ENCODE measurements at places on chromosomes 1 and 21. TPM values are rescaled to one million over a fixed set of nuclear protein-coding genes. Genes with fewer than 3 reads are reported as not detected.

L1TD1 gene
- total RNA-seq = not detected

CD101 gene
- total RNA-seq = not detected

GRCh38 chr1:203696673-203697072, 68.3 kb upstream of the LAX1 start:
- DNase-seq = no peak

DNA sequence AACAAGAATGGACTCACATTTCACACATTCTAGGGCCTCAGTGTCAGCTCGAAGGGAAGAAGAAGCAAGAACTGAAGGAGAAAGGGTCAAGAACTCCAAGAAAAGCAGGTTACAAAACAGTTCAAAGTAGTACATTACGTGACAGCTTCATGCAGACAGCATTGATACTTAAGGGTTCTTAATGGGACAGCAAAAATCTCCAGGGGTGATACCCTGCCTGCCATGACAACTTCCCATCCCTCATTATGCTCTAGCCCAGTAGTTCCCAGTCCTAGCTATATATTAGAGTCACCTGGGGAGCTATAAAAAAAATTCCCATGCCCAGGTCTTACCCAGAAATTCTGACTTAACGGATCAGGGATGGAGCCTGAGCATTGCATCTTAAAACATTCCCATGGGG, 51.2 kb upstream of the PROX1 start:
- no peak for DNase-seq

GRCh38 chr1:19219451-19219850, 9.4 kb upstream of the UBR4 start:
- DNase-seq = no peak

BEND5 gene
- total RNA-seq = not detected

GRCh38 chr1:143652744-143653428, 318.9 kb downstream of the FAM72C start:
- no peak for DNase-seq

DNA sequence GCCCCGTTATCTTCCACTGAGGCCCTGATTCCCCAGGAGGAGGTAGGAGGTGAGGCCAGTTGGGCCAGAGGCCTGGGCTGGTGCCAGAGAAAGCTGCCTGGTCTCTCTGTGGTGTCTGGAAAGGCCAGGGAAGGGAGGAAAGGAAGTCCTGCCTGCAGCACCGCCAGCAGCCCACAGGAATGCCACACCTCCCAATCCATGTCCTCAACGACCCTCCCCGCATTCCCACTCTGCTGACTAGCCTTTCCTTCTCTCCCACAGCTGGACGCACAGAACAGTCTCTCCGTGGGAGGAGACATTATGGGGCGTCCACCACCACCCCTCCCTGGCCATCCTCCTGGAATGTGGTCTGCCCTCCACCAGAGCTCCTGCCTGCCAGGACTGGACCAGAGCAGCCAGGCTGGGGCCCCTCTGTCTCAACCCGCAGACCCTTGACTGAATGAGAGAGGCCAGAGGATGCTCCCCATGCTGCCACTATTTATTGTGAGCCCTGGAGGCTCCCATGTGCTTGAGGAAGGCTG, 18.0 kb downstream of the CSF1 start:
- DNase-seq = no peak

TRIM46 gene
- 1.3 TPM for total RNA-seq

PSRC1 gene
- total RNA-seq = 17.3 TPM

BSND gene
- not detected for total RNA-seq

GRCh38 chr1:95604771-95605170, 370.8 kb downstream of the RWDD3 start:
- DNase-seq = no peak

UMODL1 gene
- not detected for total RNA-seq

DNA sequence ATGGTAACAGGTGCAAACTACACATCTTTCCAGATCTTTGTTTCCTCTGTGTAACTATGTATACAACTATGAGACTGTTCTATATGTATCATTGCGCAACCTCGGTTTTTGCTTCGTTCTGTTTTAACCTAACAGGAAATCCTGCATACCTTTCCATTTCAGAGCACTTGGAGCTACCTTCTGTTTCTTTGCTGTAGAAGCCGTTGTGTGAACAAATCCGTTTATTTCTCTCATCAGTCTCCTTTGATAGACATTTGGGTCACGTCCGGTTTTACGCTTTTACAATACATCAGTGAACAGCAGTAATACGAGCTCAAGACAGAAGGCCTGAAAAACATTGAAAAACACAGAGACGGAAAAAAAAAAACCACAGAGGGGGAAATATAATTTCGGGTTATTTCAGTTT, 10.5 kb downstream of the ATP5IF1 start:
- DNase-seq = peak; percentile 14

DNA sequence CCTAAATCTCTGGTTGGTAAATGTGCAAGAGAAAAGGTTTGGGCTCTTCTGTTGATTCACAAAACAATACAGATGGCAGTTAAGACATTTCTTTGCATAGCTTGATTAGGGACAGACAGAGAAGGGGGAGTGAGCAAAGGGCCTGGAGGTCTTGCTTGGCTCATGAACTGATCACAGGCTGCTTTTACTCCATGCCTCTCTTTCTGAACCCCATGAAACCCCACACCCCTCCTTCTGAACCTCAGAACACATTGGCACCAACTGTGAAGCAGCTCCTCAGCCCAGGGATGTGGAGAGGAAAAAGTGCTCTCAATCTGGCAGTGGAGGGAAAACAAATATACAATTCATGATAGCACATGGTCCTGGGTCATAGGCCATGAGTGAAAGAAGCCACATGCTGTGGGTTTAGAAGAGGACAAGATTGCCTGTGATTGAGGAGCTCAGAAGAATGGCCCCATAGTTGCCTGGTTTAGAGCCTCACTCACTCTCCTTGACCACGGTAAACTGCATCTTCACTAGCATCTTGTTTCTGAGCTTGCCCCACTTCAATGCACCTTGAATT, 111.6 kb upstream of the GADD45A start:
- peak; percentile 52 for DNase-seq

- no peak for DNase-seq
Observed at GRCh38 chr1:8343044-8343443, 25.1 kb downstream of the SLC45A1 start.

OR2L13 gene
- not detected for total RNA-seq

- no peak for DNase-seq
Observed at GRCh38 chr1:23210351-23210785, 6.9 kb downstream of the HTR1D start.

KAZN gene
- 7.0 TPM for total RNA-seq

- no peak for DNase-seq
Observed at GRCh38 chr21:41432562-41433460, 6.8 kb downstream of the MX1 start.
